ENCODE measurements at places on chromosomes 1 and 21. TPM values are rescaled to one million over a fixed set of nuclear protein-coding genes. Genes with fewer than 3 reads are reported as not detected.

The CSF3R gene
- not detected for total RNA-seq

The ICOSLG gene
- under 0.01 TPM for total RNA-seq

The AMY1C gene
- not detected for total RNA-seq

The CA6 gene
- total RNA-seq, result not detected

The ADAM30 gene
- total RNA-seq, result not detected

The EPHA2 gene
- total RNA-seq, result 4.2 TPM

Measured in smooth muscle cell of trachea (primary cell).